OCI-M1 (cell line): ENCODE measurements at places on chromosomes 2 and 18.

GRCh38 chr2:16973586-16974286 is 308.1 kb upstream of the CYRIA start:
- DNase-seq: peak; percentile 22

DNA sequence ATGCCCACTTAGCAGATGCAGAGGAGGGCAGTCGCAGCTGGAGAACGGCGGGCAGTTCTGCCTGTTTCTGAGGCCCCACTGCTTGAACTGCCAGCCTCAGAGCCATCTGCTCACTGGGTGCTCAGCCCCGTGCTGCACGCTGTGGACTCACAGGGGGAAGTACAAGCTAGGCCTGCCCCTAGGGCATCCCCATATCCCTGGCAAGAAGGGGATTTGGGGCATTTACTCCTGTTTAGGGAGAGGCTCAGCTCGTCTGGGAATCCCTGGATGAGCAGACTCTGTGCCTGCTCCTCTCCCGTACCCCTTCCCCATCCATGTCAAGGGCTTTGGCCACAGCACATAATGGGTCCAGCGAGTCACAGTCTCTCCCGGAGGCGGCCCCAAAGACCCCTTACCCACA is 169.8 kb upstream of the PKDCC start:
- no peak for DNase-seq

GRCh38 chr18:64219517-64219916 is 70.6 kb upstream of the LINC00305 start:
- DNase-seq: no peak

DNA sequence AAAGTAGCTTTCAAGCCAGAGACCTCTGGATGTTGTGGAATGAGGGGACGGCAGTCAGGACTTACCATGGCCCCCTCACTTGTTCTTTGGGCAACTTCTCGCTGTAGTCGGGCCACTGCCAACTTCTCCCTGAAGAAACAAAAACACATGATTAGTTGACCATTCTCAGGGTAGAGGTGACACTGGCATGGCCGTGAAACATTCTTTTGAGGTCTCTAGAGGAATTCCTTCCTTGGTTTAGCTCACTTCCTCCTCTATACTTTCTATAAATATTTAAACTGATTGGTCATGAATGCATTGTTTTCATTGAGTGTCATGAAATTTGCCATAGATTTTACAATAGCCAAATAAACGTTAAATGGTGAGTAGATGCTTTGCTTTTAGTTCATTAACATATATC is 354.6 kb downstream of the NCKAP5 start:
- no peak for DNase-seq

GRCh38 chr2:66675591-66675990 is 240.7 kb downstream of the MEIS1 start:
- no peak for DNase-seq

- peak; percentile 8 for DNase-seq
These were observed 88.2 kb downstream of the DTNB start for GRCh38 chr2:25585189-25585588.

GRCh38 chr2:43312755-43313641 is 86.6 kb upstream of the ZFP36L2 start:
- DNase-seq: no peak

- no peak for DNase-seq
These were observed 39.3 kb downstream of the MTCL1 start for GRCh38 chr18:8744656-8745055.
